Smooth muscle cell of the brain vasculature (primary cell): ENCODE measurements at places on chromosomes 11 and 22.

DNA sequence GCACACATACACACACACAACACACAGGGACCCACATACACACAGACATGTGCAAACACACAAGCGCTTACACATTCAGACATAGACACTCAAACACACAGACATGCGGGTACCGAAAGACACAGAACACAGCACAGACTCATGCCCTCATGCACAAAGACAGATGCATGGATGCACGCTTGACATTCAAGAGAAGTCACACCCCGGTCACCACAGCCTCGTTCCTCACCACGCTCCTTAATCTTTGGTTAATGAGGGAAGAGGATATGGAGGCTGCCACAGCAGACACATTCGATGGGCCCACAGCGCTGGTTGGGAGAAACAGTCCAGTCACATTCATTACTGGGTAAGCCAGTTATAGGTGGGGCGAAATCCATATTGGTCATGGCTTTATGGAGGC is 51.9 kb upstream of the EIF3D start:
- no peak for DNase-seq

GRCh38 chr11:23257556-23257955 is 397.3 kb upstream of the CCDC179 start:
- DNase-seq = no peak

DNA sequence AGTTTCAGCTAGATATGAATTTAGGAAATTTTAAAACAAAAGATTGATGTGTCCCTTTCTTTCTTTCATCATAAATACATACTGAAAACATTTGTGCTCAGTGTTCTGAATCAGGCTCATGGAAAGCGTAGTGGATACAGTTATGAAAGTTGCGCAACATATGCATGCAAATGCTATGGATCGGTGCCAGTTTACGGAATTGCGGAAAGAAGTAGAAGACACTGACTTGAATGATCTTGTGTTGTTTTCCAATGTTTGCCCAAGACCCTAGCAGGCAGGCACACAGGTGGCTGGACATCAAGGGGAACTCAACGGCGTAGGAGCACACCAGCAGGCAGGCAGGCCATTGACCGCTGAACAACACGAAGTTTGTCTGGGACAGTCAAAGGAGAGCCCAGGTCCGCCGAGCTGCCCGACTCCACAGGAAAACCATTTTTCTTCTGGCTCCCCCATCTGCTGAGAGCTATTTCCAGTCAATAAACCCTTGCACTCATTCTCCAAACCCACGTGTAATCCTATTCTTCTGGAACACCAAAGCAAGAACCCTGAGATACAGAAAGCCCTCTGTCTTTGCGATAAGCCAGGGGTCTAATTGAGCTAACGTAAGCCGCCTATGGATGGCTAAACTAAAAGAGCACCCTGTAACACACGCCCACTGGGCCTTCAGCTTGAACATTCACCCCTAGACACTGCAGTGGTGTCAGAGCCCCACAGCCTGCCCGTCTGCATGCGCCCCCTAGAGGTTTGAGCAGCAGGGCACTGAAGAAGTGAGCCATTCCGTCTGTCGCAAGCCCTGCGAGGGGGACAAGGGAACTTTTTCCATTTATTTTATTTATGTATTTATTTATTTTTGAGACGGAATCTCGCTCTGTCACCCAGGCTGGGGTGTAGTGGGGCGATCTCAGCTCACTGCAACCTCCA is 7.4 kb upstream of the BIRC3 start:
- DNase-seq = no peak

GRCh38 chr11:76902121-76903014 is 41.6 kb downstream of the ACER3 start:
- DNase-seq = no peak

GRCh38 chr22:23564276-23564675 is 15.8 kb downstream of the IGLL1 start:
- DNase-seq = no peak

DNA sequence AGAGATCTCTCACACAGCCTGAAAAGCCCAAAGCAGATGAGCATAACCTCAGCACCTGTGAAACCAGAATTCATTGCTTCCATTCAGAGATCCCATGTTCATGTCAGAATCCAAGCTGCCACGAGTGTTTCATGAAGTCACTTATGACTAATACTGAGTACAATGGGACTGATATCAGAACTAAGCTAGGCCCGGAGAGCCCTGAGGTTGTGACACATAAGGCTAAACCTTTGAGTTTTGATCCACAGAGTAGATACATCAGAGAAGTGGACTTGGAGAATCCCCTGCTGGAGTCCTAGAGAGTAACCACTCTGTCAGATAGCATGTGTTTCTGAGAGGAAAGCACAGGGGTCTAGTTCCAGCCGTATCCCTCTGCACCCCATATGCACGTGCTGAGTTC is 890 bp upstream of the GLYATL1 start:
- no peak for DNase-seq

DNA sequence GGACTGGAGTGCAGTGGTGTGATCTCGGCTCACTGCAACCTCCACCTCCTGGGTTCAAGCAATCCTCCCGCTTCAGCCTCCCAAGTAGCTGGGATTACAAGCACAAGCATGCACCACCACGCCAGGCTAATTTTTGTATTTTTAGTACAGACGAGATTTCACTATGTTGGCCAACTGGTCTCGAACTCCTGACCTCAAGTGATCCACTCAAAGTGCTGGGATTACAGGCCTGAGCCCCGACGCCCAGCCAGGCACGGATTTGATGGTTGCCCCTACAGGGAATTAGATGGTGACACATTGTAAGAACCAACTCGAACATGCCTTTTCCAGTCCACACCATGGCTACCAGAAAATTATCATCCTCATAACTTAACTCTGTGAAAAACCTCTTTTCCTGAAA is 26.8 kb upstream of the RTL6 start:
- DNase-seq = no peak

GRCh38 chr11:119919656-119920055 is 190.7 kb upstream of the NECTIN1 start:
- no peak for DNase-seq

- no peak for DNase-seq
Observed at GRCh38 chr11:115241899-115242298, 262.3 kb downstream of the CADM1 start.

DNA sequence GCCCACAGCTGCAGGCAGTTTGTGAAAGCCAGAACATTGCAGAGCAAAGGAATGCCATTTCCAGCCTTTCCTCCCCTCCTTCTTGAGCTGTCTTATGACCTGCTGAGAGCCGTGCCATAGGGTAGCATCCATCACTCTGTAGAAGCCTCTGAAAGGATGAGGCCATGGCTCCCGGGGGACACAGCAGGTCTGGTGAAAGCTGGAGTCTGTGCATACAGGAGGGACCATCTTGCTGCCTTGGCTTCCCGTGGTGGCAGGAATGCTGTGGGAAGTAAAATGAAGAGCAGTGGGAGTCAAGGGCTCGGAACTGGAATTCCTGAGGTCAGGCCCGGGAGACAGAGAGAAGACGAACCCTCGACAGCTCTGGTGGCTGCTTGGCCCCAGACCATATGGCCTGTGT is 30.9 kb downstream of the ANO1 start:
- DNase-seq = peak; percentile 84

DNA sequence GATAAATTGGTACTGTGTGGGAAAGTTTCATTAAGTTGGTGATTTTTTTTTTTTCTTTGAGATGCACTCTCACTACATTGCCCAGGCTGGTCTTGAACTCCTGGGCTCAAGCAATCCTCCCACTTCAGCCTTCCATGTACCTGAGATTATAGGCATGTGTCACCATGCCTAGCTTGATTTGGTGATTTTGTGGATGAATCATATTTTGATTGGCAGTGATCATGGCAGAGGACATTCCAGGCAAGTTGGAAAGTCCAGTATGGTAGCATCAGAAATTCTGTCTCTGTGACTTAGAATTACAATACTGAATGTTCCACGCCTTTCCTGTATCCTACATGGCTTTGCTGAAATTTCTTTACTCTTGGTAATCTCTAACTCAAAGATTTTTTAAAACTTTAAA is 49.4 kb downstream of the HORMAD2 start:
- no peak for DNase-seq

GRCh38 chr11:116065191-116065895 is 561.1 kb upstream of the CADM1 start:
- DNase-seq = no peak

GRCh38 chr11:107116358-107116757 is 98.1 kb upstream of the GUCY1A2 start:
- no peak for DNase-seq

DNA sequence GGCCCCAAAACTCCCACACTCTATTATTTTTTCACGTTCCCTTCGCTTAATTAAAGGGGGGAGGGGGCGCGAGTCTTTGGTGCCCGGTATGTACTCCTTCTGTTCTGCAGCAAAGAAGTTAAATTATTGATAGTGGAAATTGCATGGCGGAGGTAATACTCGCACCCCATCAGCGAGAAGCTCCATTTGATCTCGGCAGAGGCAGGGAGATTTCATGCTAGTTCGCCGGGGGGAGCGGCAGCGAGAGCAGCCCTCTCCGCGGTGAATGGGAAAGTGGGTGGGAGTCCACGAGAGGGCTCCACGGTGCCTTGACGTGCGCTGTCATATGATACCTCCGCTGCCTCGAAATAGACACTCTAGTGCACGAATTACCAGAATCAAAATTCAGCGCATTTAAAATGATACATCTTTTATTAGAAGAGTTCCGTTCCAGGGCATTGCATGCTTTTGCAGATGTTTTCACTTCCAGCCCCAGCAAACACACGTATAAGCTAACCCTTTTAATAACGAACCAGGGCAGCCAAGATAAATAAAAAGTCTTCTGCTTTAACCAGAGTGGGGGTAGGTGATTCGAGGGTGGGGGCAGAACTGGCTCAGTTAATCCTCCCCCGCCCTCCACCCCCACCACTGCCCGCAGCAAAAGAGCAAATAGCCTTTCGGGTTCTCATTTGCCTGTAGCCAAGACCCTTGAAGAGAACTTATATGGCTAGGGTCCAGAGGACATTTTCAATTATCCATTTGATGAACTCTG is 1.3 kb upstream of the BDNF start:
- no peak for DNase-seq

- no peak for DNase-seq
Observed at GRCh38 chr22:33227791-33228190, 169.6 kb upstream of the SYN3 start.

GRCh38 chr11:94694309-94695060 is 73.7 kb upstream of the AMOTL1 start:
- DNase-seq = no peak

DNA sequence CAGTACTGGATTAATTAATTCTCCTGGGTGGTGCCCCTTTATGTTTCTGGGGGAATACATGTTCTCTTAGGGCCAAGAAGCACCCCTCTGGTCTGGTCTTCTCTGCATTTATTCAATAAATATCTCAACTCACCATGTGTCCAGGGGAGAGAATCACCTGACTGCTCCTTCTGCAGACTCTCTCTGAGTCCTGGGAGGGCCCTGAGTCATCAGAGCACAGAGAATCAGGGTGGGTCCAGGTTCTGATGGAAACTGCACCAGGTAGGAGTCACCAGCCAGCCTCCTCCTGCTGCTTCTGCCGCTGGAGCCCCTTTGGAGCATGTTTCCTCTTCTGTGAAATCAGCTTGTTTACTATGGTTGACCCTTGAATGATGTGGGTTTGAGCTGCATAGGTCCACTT is 107.7 kb upstream of the PLET1 start:
- DNase-seq = no peak

GRCh38 chr11:95035316-95035715 is 10.3 kb downstream of the KDM4E start:
- no peak for DNase-seq

DNA sequence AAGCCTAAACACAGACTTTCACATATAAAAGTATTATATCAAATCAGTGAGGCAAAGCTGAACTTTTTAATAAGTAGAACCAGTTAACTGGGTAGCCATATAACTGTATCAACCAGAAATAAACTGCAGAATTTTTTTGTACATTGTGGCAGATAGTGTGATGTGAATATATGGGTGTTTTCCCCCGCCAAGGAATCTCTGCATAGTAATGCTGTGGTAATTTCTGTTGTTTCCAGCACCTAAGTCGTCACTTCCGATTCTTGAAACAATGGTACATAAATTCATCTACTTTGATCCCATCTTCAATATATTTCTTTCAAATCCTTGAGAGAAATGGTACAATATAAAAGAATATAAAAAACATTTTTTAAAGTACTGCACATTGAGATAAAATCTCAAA is 39.6 kb downstream of the NARS2 start:
- no peak for DNase-seq

- peak; percentile 21 for DNase-seq
Observed at GRCh38 chr22:28798810-28799605, 1.4 kb downstream of the XBP1 start.

GRCh38 chr11:32987851-32988250 is 27.8 kb upstream of the DEPDC7 start:
- DNase-seq = no peak
